ENCODE measurements at places on chromosomes 3 and 15.
A peak's percentile ranks its signal among the peaks of the same experiment; 100 is the strongest.

GRCh38 chr3:110569073-110569472 is 502.5 kb upstream of the NECTIN3 start:
- DNase-seq: no peak

DNA sequence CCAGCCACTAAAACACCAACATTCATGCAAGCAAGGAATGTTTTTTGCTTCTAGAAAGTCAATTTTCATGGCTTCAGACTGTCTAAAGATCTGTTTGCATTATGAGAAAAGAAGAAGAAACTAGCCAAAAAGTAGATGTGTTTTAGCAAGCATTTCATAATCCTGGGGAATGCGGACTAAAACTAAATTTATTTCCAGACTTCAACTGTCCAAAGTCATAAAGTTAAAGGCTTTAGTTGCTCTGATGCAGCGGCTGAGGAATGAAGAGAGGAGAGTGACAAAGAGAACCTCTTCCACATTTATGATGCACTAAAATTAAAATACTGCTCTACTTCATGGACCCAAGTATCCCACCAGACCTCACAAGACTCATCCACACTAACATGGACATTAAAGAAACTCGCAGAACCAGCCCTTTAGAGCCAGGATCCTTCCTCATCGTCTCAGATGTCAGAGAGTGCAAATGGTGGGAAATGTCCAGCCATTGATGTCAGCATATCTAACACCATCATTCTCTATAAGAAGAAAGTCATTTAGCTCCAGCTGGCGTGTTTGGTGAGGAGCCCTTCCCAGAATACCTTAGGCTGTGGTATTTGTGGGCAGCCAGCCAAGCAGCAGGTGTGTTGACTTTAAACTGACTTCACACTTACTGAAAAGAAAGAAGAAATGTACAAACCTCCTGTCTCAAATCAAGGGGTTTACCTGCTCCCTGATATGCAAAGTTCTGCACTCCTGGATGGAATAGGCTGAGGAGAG is 17.4 kb downstream of the FYCO1 start:
- DNase-seq: peak; percentile 58

DNA sequence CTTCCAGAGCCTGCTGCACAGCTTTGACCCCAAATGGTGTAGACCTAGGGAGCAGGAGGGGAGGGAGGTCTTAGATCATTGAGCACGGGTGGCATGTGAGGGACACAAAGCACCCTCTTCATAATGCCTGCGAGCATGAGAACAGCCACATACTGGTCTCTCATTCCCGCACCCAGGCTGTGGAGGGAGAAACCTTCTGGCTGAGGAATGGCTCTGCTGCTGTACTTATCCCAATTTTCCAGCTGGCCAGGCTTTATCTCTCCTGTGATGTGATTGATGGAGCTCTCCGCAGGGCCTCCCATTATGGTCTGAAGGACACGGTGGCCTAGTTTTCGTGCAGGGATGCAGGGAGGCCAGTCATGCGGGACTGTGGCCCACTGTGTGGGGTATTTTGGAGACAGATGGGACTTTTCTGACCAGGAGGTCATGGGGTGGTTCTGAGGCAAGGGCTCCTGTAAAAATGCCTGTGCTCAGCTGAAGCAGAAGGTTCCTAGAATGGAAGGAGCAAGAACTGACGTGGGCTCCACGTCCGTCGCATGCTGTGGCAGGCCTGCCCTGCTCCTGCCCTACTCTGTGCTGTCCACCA is 251.5 kb downstream of the PLCL2 start:
- no peak for DNase-seq

DNA sequence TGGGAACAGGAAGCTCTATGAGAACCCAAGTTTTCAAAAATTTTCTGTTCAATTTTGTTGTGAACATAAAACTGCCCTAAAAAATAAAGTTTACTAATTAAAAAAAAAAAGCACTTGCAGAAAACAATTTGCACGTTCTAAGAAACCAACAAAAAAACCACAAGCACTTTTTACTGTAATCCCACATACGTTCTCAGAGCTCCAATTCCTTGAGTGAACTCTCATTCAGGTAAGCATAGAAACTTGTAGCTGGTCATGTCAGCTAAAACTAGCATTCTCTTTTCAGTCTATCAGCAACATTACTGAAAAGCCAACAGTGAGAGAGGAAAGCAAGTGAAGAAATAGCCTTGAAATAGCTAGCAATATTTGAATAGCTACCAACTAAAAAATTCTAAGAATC is 11.5 kb upstream of the TMF1 start:
- DNase-seq: no peak

- no peak for DNase-seq
Observed at GRCh38 chr15:50943638-50944037, 35.2 kb downstream of the AP4E1 start.

DNA sequence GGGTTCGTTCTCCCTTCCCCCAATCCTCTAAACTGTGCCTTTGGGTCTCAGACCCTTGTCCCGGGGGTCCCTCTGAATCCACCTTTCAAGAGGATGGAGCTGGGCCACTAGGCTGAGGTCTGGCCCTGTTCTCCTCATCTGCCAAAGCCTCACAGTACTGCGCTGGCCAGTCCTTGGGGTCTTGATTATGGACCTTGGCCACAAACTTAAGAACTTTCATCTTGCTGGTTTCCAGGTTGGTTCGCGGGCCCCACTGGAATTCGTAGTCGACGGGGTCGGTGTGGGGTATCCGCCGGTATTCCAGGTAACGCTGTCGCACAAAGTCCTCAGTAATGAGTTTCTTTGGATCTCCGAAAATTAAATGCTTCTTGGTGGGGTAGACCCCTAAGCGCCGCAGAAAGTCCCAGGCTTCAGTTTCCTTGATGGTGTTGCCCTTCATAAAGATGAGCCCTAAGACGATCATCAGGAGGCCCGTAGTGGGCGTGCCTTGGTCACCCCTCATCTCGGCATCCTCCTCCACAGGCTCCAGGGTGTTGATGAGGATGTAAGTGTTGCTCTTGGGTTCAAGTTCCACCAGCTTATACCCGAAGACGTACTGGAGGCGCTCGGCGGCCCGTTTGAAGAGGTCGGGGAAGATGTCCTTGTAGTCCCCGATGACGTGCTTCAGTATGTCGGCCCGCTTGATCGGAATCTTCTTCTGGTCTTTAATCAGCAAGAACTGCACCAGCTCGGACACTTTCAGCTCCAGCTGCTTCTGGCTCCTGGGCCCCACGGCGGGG is 727 bp downstream of the NSMCE3 start:
- DNase-seq: peak; percentile 49

GRCh38 chr3:186526256-186526606 is 17.9 kb downstream of the CRYGS start:
- no peak for DNase-seq

Measured in activated T-helper 2 cell treated with anti-CD3 and anti-CD28 coated beads, Interferon-gamma antibody, Interleukin-2, Interleukin-4, amounts not matched to agents 10 μg/mL and 5 μg/mL and 100 μg/mL, durations not matched to agents 14 hours and 24 hours and 36 hours (primary cell).